ENCODE measurements at places on chromosomes 3 and 15.

- no peak for DNase-seq
These were observed 144.1 kb downstream of the FEZF2 start for GRCh38 chr3:62229211-62229610.

DNA sequence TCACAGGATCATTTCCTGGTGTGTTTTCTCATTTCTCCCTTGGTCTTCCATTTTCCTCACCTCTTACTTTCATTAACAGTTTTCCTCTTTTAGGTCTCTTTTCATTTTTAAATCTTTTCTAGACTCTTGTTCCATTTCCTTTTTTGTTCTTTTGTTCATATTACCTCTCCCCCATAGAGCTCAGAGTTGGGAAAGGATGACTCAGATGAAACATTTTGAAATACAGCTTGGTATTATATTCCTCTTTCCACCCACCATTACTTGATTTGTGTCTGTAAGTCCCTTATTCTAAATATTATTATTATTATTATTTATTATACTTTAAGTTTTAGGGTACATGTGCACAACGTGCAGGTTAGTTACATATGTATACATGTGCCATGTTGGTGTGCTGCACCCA lies 153.1 kb downstream of the VGLL3 start:
- no peak for DNase-seq

GRCh38 chr3:131547585-131547984 lies 44.8 kb upstream of the MRPL3 start:
- DNase-seq, result no peak

DNA sequence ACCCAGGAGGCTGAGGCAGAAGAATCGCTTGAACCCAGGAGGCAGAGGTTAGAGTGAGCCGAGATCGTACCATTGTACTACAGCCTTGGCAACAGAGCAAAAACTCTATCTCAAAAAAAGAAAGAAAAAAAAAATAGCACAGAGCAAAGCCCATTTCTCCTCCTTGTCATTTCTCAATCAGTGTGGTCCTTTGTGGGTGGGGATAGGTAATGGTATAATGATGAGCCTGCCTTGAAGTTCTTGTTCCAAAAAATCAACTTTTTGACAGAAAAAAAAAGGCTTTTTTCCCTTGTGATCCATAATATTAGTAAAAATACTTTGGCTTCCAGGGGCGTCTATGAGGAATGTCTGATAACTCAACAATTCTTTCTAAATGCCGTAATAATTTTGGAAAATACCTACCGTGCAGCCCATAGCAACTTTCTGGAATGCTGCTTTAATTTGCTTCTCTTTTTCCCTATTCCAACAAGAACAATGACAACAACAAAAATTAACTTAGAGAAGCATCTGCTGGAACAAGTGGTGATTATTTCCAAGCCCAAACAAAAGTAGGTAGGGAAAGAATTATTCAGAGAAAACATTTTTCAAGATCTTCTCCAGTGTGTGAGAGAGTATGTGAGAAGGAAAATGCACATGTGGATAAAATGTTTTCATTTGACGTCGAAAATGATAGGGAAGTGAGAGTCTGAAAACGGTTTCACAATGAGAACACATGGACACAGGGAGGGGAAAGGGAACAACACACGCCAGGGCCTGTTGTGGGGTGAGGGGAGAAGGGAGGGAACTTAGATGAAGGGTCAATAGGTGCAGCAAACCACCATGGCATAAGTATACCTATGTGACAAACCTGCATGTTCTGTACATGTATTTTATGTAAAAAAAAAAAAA lies 337.8 kb downstream of the RBMS3 start:
- DNase-seq, result no peak

- DNase-seq, result peak; percentile 37
These were observed 124.5 kb downstream of the PEAK1 start for GRCh38 chr15:77295446-77295845.

DNA sequence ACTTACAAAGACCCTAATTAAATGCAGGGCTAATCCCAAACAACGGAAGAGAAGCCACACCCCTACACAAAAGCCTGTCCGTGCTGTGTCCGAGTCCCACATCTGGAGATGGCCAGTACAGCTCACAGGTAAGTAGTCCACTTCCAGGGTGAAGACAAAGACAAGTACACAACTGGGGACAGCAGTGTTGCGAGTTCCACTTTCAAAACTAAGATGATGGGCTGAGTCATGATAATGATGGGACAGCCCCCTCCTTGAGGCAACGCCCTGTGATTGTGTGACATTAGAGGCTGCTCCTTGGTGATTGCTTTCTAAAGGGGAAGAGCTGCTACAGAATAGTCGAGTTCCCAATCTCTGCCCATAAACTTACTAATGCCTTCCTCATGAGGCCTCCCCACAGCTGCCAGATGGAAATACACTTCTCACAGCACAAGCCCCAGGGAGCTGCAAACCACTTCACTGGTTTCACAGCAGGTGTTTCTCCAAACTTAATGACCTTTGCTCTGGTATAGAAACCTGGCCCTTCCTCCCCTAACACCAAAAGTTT lies 27.6 kb downstream of the RFT1 start:
- DNase-seq, result no peak

- no peak for DNase-seq
These were observed 69.3 kb upstream of the BBX start for GRCh38 chr3:107453504-107453903.

- DNase-seq, result peak; percentile 10
These were observed 106.8 kb upstream of the SLC7A14 start for GRCh38 chr3:170692720-170693119.

GRCh38 chr3:100407164-100407563 lies 5.8 kb downstream of the LNP1 start:
- DNase-seq, result no peak

GRCh38 chr3:99505646-99506269 lies 132.6 kb upstream of the COL8A1 start:
- DNase-seq, result peak; percentile 88

GRCh38 chr15:66171841-66172240 lies 81.7 kb downstream of the MEGF11 start:
- DNase-seq, result no peak

GRCh38 chr15:57923750-57924149 lies 141.8 kb downstream of the ALDH1A2 start:
- DNase-seq, result no peak

GRCh38 chr3:12952343-12953200 lies 111.2 kb upstream of the RPL32 start:
- DNase-seq, result no peak

DNA sequence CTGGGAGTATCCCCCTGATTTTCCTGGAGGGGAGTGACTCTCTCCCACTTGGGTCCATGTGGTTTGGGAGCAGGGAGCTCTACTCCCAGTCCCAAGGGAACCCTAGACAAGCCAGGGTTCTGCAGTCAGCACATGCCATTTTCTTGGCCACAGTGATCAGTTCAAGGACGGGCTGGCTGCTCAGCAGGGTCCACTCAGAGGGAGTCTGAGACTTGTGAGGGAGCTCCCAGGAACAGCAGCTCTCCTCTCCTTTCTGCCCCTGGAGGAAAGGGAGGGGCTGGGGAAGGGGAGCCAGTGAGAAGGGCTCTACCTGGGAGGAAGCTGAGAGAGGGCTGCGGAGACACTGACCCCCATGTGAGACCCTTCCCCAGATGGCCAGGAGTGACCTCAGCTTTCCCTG lies 29.1 kb upstream of the LMCD1 start:
- DNase-seq, result peak; percentile 20

- no peak for DNase-seq
These were observed 24.2 kb upstream of the CA12 start for GRCh38 chr15:63405683-63406390.

DNA sequence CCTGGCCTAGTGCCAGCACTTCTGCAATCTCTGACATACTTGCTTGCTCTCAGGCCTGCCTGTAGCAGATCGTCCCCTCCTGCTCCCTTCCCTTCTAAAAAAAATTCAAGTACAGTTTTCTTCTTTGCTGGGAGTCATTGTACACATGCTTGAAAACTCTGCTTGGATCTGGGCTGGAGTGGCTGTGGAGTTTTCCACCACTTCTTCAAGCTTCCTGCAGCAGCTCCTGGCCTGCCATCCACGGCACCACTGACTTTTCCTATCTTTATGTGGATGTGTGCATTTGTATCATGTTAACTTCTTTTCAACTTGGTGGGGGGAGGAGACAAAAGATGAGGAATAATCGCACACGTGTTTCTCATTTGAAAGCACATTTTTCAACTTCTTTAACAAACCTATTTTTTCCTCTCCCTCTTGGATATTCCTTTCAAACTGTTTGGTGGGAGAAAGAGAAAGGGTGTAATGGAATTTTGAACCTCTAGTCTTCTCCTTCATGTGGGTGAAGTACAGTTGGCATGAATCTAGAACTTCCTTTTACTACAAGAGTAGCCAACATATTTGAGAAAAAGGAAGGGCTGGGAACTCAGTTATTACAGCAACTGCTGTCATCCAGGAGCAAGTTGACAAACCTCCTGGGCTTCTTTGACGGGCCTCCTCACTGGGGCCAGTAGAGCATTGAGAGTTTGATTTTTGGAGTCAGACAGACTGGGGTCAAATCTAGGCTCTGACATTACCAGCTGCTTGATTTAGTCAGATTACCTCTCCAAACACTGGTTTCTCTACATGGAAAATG lies 61.2 kb upstream of the LRTM1 start:
- DNase-seq, result peak; percentile 95

GRCh38 chr3:195200010-195200822 lies 70.7 kb downstream of the XXYLT1 start:
- DNase-seq, result no peak

DNA sequence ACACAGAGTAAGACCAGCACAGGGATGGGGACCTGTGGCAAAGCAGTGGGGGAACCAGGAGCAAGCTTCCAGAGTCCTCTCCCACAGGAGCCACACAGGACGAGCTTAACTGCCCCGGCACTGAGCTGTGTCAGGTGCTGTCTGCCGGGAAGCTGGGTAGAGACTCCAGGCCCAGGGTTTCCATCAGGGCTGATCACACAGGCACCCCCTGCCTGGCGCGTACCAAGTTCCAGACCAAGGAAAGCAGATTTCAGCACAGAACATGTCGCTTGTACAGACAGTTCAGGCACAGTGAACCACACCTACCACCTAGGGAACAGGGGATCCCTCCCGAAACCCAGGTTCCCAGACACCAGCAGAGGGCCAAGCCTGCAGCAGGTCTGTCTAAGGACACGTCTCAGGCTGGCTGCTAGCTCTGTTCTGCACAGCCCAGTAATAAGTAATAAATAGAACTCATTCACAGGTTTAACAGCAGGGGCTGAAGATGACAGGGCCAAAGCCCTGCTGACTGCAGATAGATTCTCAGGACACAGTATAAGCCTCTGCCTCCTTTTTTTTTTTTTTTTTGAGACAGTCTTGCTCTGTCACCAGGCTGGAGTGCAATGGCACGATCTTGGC lies 30.2 kb upstream of the OCA2 start:
- DNase-seq, result no peak

- DNase-seq, result no peak
These were observed 134.3 kb upstream of the GADL1 start for GRCh38 chr3:31028766-31029165.

- DNase-seq, result peak; percentile 66
These were observed 1.1 kb downstream of the CMTM7 start for GRCh38 chr3:32392536-32393302.

DNA sequence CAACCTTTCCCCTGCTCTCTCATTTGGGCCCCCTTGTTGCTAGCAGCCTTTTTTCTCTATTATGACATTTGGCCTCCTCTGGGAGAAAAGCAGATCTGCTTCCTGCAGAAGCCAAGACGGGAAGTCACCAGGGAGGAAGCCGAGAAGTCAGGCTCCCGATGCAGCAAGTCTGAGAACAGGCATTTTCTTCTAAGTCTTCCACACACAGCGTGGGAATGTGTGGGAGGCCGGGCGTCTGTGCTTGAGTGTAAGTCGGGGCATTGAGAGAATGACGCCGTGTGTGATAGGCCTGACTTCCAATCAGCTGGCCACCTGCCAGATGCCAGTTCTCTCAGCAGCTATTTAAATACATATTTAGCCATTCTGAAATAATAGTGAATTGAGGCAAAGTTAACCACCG lies 75.8 kb upstream of the FAM98B start:
- DNase-seq, result peak; percentile 22

- no peak for DNase-seq
These were observed 67.3 kb upstream of the ST3GAL6 start for GRCh38 chr3:98695796-98696195.

GRCh38 chr3:159497361-159497760 lies 491.3 kb upstream of the IL12A start:
- DNase-seq, result no peak

- DNase-seq, result peak; percentile 83
These were observed 674 bp downstream of the MSL2 start for GRCh38 chr3:136195258-136196063.

GRCh38 chr3:197353001-197353866 lies 54.8 kb upstream of the DLG1 start:
- DNase-seq, result no peak

GRCh38 chr15:78878356-78878755 lies 5.7 kb downstream of the MORF4L1 start:
- DNase-seq, result peak; percentile 76

GRCh38 chr3:149529099-149529498 lies 54.6 kb downstream of the TM4SF4 start:
- no peak for DNase-seq

Measured in fibroblast of skin of scalp (primary cell).